Osteoblast (primary cell): ENCODE measurements at places on chromosomes 5 and 9. TPM values are rescaled to one million over a fixed set of nuclear protein-coding genes. Genes with fewer than 3 reads are reported as not detected.
A peak's percentile ranks its signal among the peaks of the same experiment; 100 is the strongest.

- no peak for DNase-seq
- H3K4me1 ChIP-seq, result peaks cover 15% of the 10 kb centered on the region
- H3K36me3 ChIP-seq, result no peaks in the 10 kb centered on the region
- peak overlapping the region; percentile 88 for H3K27ac ChIP-seq
These were observed 500.8 kb upstream of the WWC1 start for GRCh38 chr5:167790462-167791260.

SLC22A4 gene
- 2.9 and 3.8 TPM in 2 replicates for total RNA-seq

CCDC152 gene
- total RNA-seq, result 0.29 and 0.36 TPM in 2 replicates

ENTR1 gene
- total RNA-seq, result 37.4 and 40.2 TPM in 2 replicates

- no peaks in the 10 kb centered on the region for H3K27me3 ChIP-seq
- H3K4me1 ChIP-seq, result no peaks in the 10 kb centered on the region
- H3K4me3 ChIP-seq, result no peak overlapping the region
- no peaks in the 10 kb centered on the region for H3K36me3 ChIP-seq
- no peak for DNase-seq
These were observed 133.0 kb upstream of the IQGAP2 start for GRCh38 chr5:76269932-76270610.

GRCh38 chr9:33718987-33719386 is 76.4 kb upstream of the PRSS3 start:
- peaks cover 7% of the 10 kb centered on the region for H3K4me1 ChIP-seq
- DNase-seq, result peak; percentile 86
- H3K36me3 ChIP-seq, result no peaks in the 10 kb centered on the region

DNA sequence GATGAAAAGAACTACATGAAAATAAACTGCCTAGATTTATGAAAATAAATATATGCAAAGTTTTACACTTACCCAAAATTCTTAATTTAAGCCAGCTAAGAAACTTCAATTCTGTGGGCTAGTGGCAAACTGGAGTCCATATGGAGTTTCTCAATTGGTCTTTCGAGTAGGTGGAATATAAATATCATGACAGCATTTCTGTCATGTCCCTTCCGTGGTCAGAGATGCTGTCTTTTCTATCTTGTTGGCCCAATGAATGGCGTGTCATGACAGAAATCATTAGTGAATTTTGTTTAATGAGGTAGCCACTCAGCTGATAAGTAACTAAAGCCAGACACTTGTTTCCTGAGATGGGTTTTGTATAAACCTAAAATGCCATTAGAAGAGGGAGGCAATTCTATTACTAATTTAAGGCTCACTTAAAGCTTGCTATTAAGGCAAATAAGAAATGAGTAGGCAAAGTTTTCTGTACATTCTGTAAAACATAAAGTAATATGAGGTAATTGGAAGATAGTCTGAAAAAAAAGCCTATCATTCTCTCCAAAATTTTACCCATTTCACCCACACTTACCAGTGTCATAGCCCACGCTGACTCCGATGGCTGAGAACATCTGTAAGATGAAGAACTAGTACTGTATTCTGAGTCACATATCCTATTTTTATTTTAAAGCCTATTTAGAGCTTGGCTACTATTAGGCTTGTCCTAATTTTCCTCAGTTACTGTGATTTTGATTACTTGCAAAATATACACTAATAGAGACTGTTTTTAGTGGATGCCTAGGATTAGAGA is 419.3 kb upstream of the MEF2C start:
- no peaks in the 10 kb centered on the region for H3K27me3 ChIP-seq
- H3K36me3 ChIP-seq, result no peaks in the 10 kb centered on the region
- H3K4me1 ChIP-seq, result no peaks in the 10 kb centered on the region
- H3K27ac ChIP-seq, result no peak overlapping the region
- no peak overlapping the region for H3K4me3 ChIP-seq

- H3K36me3 ChIP-seq, result no peaks in the 10 kb centered on the region
- no peak for DNase-seq
- no peaks in the 10 kb centered on the region for H3K4me1 ChIP-seq
- H3K4me3 ChIP-seq, result no peak overlapping the region
- no peaks in the 10 kb centered on the region for H3K27me3 ChIP-seq
- no peak overlapping the region for H3K27ac ChIP-seq
These were observed 105.0 kb downstream of the FBXL7 start for GRCh38 chr5:15604986-15605385.

- peaks cover 6% of the 10 kb centered on the region for H3K36me3 ChIP-seq
- H3K27ac ChIP-seq, result no peak overlapping the region
- no peak overlapping the region for H3K4me3 ChIP-seq
- no peaks in the 10 kb centered on the region for H3K27me3 ChIP-seq
These were observed 67.6 kb downstream of the ANKHD1 start for GRCh38 chr5:140469259-140469658.

ZDHHC11B gene
- total RNA-seq, result not detected in 2 replicates

NUTM2G gene
- not detected in 2 replicates for total RNA-seq

GPR21 gene
- total RNA-seq, result 1.4 and 2.7 TPM in 2 replicates

DNA sequence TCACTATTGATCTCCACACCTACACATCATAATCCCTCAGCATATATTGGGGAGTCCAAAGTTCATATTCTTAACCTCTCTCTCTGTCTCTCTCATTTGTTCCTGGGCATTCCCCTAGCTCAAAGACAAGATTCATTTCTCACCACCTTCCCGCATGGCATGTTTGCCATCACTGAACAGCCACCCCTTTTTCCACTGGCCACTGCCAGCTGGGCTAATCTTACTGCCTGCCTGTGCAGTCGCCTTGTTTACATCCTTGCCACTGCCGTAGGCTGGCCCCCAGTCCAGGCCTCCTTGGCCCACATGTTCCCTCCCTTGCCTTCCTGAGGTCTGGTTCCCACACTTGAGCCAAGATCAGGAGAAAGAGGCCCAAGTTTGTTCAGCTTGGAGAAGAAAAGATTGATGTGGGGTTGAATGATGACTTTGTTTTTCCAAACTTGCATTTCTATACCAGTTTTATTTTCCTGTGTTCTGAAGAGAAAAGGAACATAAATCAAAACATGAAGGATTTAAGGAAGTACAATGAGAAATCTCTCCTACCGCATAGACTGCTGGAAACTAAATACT is 80.2 kb downstream of the PLAC8L1 start:
- no peak overlapping the region for H3K4me3 ChIP-seq
- H3K27me3 ChIP-seq, result no peaks in the 10 kb centered on the region
- H3K36me3 ChIP-seq, result no peaks in the 10 kb centered on the region
- H3K4me1 ChIP-seq, result no peaks in the 10 kb centered on the region
- no peak overlapping the region for H3K27ac ChIP-seq
- no peak for DNase-seq
